ENCODE measurements at places on chromosomes 1 and 21.

DNA sequence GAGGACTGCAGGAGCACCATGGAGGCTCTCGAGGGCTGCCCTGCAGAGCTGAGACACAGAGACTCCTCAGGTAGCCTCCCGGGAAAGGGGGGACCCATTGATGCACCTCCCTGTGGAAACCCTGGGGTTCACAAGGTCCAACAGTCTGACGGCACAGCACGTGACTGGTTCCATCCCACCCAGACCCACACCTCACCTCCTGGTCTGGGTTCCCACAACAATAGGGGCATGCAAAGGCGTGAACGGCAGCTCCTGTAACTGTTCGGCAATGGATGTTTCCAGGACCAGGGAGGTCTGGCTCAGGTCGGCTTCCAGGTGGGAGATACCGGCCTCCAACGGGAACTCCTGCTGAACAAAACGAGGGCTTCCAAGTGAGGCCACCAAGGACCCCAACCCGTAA lies 86.8 kb downstream of the NPHP4 start:
- DNase-seq = no peak

DNA sequence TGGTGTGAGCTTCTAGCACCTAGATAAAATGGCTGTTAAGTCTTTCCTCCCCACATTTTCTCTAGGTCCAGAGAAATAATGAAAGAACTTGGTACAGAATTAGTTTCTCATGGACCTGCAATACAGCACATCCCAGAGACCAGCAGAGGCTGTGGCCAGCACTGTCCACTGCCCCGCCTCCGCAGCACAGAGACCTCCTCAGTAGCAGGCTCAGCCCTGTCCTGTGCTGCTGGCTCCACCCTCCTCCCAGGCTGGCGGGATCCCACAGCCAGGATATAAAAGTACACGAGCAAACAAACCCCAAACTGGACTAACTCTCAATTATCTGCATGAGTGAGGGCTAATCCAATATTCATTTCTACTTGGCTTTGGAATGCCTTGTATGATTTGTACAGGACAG lies 401.5 kb downstream of the RPS6KC1 start:
- no peak for DNase-seq

DNA sequence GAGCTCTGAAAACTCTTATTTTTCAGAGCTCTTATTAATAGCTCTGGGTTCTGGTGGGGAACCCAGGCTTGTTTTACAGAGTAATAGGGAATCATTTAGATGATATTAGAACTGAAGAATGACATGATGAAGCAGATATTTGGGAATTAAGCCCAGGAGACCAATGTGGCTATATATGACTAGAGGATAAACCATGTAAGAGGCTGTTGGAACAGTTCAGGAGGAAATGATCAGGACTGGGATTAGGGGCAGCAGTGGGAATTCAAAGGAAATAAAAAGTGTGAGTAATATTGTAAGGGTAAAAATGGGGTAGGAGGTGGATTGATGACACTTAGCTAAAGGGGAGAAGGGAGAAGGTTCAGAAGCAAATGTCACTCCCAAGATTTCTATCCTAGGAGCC lies 58.6 kb downstream of the GIPC2 start:
- no peak for DNase-seq

- DNase-seq = peak; percentile 5
Observed at GRCh38 chr1:107140703-107141490, at the start of gene NTNG1. NTNG1 (plus strand) TSS chr1:107141039.

DNA sequence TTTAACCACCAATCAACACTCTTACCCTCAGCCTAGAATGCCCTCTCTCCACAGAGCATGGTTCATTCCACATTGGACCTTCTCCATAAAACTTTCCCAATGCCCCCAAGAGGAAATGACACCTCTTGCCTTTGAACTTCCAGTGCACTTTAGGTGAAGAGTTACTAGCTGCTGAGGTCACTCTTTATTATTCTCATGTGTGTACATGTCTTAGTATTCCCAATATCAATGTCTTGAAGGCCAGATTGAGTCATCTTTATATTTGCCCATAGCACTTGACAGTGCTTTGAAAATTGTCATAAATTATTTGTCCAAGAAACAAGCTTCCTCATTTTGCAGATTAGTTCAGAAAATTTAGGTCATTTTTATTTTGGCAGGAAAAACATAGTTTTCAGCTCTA lies 8.1 kb upstream of the DNASE2B start:
- no peak for DNase-seq

- DNase-seq = no peak
Observed at GRCh38 chr1:68361346-68361910, 88.3 kb downstream of the RPE65 start.

GRCh38 chr1:206128196-206128595 lies 11.0 kb upstream of the AVPR1B start:
- no peak for DNase-seq

- peak; percentile 11 for DNase-seq
Observed at GRCh38 chr1:112714313-112715263, 544 bp downstream of the PPM1J start.

- DNase-seq = peak; percentile 88
Observed at GRCh38 chr1:99969729-99970621, at the start of gene SLC35A3. SLC35A3 (plus strand) TSS chr1:99969996; CDS start chr1:99993555, 23,559 bp downstream.

DNA sequence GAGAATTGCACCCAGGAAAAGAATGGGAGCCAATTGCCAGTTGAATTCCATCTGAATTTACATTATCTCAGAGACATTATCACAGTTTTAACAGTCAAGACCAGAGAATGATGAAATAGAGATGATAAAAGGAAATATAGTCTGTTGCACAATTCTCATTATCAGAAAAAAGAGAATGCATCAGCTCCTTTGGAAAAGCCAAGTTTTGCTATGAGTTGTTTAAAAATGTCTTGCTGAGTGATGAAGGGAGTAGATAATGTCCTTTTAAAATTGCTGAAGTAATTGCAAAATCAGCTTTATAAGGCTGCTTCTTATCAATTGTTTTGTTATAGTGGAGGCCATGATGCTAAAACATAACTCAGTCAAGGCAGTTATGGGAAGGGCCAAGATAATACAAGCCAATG lies 37.9 kb upstream of the EEIG2 start:
- peak; percentile 63 for DNase-seq

- DNase-seq = no peak
Observed at GRCh38 chr1:220067269-220068204, 21.2 kb upstream of the EPRS1 start.

GRCh38 chr1:167168424-167168823 lies 52.3 kb upstream of the POU2F1 start:
- DNase-seq = no peak

DNA sequence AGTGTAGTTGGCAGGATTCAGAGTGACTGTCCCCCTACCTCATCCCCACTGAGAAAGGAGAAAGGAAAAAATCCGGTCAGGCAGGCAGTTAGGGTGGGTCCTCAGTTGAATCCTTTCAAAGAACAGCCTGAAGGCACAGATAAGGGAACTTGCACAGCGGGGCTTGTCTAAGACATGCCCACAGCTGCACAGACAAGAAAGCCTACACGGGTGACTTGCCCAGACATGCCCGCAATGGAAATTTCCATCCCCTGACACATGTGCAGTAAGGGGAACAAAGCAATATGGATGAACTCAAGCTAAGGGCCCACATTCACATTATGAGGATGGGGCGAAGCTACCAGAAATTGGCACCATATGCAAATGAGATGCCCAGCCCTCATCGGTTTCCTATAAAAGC lies 82.5 kb downstream of the DESI2 start:
- peak; percentile 69 for DNase-seq

- DNase-seq = no peak
Observed at GRCh38 chr1:53370369-53370961, 42.6 kb upstream of the LRP8 start.

GRCh38 chr1:159010391-159010790 lies 684 bp downstream of the IFI16 start:
- no peak for DNase-seq

DNA sequence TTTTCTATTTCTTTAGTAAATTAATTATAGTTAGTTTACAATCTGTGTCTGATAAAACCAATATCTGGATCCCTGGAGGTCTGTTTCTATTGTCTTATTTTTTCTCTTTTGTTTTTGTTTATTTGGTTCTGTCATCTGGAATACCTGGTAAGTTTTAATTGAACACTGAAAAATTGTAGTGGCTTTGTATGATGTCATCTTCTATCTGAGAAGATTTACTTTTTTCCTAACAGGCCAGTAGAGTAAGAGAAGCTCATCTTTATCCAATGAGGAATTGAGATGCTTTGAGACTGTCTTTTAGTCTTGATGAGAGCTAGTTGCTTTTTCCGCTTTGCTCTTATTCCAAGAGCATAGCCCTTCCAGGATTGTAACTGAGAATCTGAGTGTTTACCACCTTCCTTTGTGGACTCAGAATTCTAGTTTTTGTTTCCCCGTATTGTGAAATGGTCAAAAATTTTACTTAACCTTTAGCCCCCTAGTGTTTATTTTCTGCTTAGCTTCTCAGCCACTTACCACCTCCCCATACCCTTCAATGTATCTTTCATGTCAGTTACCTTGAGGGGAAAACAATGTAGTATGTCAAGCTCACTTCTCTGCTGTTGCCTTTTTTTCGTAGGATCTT lies 25.0 kb downstream of the PTGFRN start:
- DNase-seq = peak; percentile 67

- no peak for DNase-seq
Observed at GRCh38 chr1:76690766-76691165, 176.5 kb upstream of the ST6GALNAC5 start.

DNA sequence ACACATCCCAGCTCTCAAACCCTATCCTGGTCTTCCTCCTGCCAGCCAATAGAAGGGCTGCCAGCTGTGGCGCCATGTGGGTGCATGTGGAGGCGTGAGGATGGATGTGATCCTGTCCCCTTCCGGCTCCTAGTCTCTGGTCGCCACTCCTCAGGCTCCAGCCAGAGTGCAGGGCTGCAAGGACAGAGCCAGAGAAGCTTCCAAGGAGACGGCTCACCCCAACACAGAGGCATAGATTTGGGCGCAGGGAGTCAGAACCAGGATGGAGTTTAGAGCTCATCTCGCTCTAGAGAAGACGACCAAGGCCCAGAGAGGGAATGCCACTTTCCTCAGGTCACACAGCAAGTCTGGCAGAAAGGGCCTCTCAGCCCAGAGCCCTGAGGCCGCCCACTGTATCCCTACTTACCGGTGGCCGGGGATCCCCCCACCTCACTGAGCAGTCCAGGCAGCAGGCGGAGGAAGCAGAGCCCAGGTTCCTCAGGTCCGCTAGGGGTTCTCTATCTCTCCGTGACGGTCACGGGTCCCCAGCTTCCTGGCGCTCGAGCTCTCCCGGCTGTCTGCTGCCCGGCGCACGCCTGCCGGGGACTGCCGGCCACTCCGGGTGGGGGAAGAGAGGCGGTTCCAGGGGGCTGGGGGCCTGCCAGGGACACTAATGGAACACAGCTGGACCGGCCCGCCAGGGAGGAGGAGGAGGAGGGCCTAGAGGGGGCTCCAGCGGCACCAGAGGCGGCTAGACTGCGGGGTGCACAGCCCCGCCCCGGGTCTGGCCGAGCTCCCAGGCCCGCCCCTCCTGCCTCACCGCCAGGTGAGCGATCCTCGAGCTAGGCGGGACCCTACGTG lies at the start of gene COL16A1:
TSS of gene COL16A1 (minus strand) at position 587 of the 840 bp plus-strand sequence. CDS start 1,824 bp downstream, outside the sequence.
- DNase-seq = no peak

DNA sequence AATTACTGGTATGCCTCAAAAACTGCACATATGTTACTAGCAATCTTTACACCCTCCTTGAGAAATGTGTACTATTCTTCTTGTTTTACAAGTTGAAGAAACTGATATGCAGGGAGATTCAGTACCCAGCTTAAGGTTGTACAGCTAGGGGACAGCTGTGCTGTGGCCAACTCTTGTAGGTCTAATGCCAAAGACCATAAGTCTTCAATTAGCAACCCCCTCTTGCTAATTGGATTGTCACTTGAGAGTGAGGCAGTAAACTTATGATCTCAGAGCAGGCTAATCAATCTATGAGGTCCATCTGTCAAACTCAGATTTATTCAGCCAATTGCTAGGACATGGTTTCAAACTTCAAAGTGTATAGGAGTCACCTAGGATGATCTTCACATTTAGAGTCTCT lies 492.0 kb upstream of the USP24 start:
- DNase-seq = no peak

DNA sequence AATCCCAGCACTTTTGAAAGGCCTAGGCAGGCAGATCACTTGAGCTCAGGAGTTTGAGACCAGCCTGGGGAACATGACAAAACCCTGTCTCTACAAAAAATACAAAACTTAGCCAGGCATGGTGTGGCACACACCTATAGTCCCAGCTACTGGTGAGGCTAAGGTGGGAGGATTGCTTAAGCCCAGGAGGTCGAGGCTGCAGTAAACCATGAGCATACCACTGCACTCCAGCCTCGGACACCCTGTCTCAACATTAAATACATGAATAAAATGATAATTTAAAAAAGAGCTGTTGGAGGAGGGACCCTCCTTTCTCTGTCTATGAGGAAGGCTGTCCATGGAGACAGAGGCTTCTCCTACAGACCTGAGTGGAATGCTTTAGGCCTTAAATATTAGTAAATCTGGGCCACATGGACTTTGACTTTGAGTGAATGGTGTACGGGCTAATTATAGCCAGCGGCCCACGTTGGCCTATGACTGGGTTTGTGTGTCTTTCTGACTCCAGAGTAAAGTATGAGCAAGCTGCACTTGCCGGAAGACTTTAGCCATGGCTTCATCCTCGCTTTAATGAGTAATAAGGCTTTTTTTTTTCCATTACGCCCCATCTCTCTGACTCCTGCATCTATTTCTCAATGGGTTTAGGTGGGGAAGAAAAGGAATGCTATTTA lies 21.3 kb downstream of the RAB3B start:
- no peak for DNase-seq

DNA sequence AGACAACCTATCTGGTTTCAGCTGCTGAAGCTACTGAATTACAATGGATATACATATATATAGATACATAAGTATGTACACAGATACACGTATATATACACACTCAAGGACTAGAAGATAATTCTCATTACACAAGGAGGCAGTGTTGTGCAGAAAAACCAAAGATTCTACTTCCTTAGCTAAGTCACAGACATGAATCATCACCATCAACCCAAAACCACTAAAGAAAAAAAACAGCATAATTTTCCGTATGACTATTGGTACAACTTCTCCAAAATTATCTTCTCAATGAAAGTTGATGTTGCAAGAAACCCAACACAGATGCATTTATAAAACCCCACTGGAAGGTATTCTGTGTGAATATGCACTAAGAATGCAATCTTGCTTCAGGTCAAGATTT lies 36.8 kb upstream of the RPF1 start:
- DNase-seq = peak; percentile 90

DNA sequence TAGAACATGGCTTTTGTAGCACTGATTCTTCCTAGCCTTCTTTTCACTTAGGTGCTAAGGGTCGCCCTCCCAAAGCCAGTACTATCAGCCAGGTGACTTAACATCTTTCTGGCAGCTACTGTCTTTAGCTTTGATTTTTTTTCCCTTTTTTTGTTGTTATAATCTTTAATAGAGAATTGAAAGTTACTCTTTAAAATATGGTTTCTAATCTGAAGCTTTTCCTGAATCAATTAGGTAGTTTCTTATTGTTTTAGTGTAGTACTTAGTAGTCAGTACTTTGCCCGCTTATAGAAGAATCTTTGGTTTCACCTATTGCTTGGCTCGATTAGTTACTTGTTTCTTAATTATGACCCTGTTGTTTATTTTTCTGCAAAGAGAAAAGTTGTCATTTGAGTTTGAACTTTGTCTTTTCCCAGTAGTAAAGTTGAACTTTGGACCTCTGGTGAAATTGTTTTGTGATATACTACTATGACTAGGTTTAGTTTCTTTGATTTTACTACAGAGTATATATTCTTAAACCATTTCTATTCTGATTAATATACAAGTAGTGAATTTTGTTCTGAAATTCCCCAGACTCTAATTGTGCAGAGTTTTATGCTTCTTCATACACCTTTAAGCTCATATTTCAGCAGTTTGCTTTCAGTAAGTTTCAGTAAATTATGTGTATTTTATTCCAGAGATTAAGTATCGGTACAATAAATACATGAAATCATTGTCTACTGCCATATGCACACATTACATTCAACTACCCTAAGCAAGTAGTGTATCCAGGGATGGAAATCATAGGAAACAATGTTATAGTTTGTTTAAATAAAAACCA lies 3.9 kb downstream of the MAGI3 start:
- no peak for DNase-seq

Measured in hematopoietic multipotent progenitor cell treated with erythropoietin and hydrocortisone succinate and interleukin-3 and kit ligand, for 6 days (in vitro differentiated cells).